HuH-7 (cell line): ENCODE measurements at places on chromosomes 3 and 15.

GRCh38 chr15:79046691-79047404 is 43.7 kb downstream of the RASGRF1 start:
- no peak for DNase-seq

GRCh38 chr3:184336547-184337398 is 627 bp upstream of the FAM131A start:
- DNase-seq: peak; percentile 79

DNA sequence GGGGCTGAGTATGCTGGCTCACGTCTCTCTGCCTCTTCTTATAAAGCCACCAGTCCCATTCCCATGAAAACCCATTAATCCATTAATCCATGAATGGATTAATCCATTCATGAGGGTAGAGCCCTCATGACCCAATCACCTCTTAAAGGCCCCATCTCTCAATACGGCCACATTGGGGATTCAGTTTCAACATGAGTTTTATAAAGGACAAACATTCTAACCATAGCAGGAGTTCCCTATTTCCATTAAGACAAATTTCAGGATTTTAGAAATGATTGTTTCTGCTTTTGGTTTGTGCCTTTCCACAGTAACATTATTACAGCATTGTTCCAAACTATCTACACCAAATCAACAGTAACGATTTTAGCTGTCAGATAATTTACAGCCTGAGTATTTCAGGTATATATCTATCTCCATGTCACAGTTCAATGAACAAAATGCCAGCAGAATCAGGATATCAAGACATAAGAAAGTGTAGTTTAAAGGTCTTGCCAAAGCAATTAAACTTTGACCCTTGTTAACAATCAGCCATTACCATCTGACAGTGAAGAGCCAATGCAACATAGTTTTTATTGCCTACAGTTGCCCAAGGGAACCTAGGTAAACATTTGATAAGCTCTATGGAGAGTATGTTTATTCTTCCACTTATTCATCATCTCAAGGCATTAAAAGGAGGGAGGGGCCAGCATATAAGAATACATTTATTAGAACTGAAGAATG is 3.8 kb downstream of the TSPAN3 start:
- peak; percentile 61 for DNase-seq

DNA sequence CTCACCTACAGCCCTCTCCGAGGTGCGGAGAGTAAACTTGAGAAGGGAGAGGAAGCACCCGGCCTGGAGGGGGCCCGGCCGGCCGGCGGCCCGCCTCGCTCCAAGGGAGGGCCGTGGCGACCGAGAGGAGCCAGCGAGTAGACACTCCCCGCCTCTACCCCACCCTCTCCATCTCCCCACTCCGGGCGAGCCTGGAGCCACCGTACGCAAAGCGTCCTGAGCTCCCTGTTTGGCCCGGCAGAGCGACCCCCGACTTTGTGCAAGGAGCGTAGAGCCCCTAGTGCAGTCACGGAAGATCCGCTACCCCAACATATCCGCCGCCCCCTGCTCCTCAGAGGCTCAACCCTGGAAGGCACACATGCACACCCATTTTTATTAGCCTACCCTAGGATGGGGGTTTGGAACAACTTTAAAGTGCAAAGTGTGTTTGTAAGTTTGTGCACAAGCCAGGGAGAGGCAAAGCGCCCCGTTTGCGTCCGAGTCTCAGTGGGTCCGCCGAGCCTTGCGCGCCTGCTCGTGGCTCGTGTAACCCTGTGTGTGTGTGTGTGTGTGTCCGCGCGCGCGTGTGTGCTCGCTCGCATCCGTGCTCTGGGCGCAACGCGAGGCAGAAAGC is 508 bp upstream of the SMAD6 start:
- peak; percentile 65 for DNase-seq

DNA sequence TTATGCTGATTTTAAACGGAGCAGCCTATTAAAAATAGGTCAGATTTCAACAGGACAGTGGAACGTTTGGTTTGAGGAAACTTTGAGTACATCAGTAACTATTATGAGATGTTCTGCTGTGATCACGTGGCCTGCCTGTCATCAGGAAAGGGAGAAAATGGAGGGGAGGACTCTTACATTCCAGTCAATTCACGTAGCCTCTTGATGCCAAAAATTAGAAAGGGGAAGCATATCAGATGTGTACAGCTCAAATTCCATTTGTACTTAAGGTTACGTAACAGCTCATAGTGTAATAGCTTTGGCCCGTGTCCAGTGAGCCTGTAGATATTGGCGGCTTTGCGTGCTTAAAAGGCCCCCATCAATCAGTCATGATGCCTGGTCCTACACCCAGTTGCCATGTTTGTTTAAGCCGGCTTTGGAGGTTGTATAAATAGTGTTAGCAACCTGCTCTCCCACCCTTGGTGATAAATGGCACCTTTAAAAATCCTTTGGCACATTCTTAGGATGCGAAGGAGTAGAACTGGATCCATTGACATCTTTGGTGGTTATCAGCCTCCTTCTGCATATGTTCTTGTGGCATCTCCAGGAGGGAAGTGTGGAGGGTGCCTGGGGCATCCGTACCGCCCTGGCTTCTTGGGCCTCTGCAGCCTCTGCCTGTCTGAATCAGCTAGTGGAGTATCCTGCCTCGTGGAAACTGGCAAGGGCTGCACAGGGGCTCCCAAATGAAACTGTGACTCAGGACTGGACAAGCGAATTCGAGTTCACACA is 163.9 kb downstream of the THSD4 start:
- peak; percentile 42 for DNase-seq

- no peak for DNase-seq
Observed at GRCh38 chr15:59074607-59075006, 30.3 kb upstream of the CCNB2 start.
